ENCODE measurements at places on chromosomes 2 and 18. TPM values are rescaled to one million over a fixed set of nuclear protein-coding genes. Genes with fewer than 3 reads are reported as not detected.

The SCYGR4 gene
- total RNA-seq = not detected

The GPR75 gene
- 4.7 TPM for total RNA-seq

The ACMSD gene
- total RNA-seq = not detected

The PRSS56 gene
- 52.4 TPM for total RNA-seq

The STAT4 gene
- total RNA-seq = 1.0 TPM

The REG3G gene
- total RNA-seq = not detected

The ITGB6 gene
- not detected for total RNA-seq

The RAD51AP2 gene
- total RNA-seq = 0.16 TPM

The ANKZF1 gene
- 36.4 TPM for total RNA-seq

The CPO gene
- 0.47 TPM for total RNA-seq

- no peak for DNase-seq
These were observed 59.8 kb downstream of the MEIS1 start for GRCh38 chr2:66494708-66495107.

- no peak for DNase-seq
These were observed 99.9 kb upstream of the FN1 start for GRCh38 chr2:215535741-215536140.

DNA sequence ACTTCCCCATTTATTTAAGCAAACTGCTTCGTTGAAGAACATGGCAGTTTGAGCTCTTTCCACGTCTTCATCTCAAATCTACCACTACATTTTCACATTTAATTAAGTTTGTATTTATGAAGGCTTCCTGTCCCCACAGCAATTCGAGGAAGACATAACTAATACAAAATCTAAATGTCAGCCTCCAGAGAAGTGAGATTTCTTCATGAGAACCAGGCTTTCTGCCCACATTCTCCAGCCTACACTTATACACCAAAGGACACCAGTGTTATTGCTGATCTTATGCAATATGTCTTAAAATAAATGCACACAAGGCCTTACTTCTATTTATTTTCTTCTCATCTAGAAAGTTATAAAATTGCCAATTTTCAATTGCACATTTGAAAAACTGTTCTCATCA lies 1209.3 kb upstream of the FAM98A start:
- no peak for DNase-seq

DNA sequence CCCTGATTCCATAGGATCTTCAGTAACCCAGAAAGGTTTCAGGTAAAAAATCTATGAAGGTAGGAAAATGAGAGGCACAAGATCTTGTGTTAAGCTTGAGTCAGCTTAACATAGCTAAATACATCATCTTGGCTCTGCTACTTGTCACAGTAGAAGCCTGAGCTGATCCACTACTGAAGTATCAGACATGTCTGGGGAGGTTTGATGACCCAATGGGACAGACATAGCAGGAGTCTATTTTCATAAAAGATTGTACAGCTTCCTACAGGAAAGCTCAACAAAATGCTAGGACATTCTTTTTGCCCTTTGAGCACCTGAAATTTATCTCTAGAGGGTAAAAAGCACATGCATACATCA lies 84.3 kb upstream of the FSHR start:
- no peak for DNase-seq

- no peak for DNase-seq
These were observed 140.9 kb upstream of the B3GNT2 start for GRCh38 chr2:62054916-62055450.

GRCh38 chr18:63617049-63617914 lies 26.8 kb downstream of the SERPINB4 start:
- DNase-seq = no peak

DNA sequence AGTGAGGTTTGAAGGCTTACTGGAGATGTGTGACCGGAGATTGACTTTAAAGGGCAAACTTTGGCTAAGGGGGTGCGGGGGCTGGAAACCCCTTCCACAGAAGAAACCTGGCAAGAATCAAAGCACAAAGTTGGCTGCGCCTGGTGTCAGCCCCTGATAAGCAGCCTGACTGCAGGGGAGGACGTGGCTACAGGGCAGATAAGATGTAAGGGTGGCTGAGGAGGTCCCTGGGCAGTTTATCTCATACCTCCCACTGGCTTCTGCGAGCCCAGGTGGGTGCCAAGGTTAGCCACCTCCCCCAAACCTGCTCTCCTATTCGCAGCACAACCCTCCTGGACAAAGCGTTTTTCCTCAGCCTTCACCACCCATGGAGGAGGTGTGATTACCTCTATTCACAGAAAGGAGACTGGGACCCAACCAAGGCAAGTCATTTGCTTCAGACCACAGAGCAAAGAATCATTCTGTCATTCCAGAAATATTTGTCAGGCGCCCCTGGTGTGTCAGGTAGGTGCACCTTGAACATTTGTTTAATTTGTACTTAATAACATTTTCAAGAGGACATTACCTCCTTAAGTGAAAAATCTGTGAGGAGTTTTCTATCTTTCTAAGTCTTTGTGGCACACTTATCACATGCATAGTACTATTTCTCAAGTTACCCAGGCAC lies 73.1 kb upstream of the IL1R1 start:
- DNase-seq = no peak

DNA sequence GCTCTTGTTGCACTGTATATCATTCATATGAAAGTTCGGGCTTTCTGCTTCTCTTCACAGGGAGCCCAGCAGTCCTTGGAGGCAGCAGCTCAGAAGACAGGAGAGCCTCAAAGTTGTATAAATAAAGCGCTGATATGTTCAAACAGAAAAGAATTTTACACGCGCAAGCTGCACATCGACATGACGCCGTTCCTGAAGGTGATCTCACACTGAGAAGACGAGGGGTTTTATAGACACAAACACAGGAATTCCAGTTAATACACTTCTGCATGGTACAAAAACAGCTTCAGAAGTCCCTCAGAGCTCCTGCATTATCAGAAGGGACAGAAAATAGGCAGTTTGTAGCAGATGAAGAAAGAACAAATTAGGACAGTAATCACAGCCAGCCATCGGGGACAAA lies 81.6 kb downstream of the KIAA2012 start:
- DNase-seq = no peak

DNA sequence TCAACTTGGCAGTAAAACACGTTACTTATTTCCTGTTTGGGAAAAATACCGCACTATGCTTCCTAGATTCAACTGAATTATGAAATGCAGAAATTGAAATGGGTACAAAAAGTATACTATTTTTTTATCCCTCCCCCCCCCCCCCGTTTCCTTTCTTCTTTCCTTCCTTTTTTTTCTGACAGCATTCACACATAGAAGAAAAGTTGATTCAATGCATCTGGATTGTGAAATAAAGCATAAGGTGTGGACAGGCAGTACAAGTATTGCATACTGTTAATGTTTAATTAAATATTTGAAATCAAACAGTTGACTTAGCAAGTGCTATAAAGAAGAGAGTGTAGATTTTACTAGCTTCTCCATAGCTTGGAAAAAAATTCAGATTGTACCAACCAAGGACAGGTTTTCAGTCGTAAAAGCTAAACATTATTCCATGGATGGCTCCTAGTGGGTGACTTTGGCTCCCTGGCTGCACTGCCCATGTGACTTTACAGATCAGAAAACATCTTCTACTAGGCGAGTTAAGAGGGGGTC lies 21.6 kb upstream of the AGFG1 start:
- no peak for DNase-seq

- no peak for DNase-seq
These were observed 249.6 kb upstream of the LRP1B start for GRCh38 chr2:142380372-142380771.

DNA sequence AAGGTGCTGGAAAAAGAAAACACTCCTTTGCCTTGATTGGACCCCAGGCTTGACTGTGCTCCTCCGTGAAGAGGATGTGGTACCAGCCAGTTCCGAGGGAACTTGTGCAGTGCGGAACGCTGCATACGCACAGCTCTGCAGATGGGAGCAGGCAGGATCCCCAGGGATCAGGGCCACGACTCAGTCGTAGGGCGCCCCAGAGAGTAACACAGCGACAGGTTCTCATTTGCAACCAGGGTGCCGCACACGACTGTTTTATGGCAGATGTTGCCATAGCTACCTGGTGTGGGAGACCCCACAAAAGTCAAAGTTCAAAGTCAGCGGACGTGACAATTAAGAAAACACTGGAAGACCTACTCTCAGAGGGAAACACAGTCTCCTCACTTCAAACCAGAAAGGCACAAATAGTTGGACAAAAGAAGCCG lies 779 bp downstream of the MALL start:
- no peak for DNase-seq

DNA sequence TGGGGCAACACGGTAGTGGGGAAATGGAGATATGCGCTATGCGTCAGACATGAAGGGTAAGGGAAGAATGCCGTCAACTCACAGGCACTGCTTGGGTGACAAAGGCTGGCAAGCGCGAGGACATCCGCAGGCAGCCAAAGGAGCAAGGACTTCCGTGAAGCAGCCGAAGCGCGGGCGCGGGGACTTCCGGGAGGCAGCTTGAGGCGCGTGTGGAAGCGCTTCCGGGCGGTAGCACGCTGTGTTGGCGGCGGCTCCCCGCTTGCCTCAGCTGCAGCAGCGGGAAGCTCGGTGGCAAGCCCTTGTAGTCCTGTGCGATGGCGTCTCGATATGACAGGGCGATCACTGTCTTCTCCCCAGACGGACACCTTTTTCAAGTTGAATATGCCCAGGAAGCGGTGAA lies at the start of gene PSMA8:
PSMA8 (plus strand) TSS at position 218 of the 400 bp plus-strand sequence; CDS start at position 315, 97 bp downstream.
- DNase-seq = no peak

DNA sequence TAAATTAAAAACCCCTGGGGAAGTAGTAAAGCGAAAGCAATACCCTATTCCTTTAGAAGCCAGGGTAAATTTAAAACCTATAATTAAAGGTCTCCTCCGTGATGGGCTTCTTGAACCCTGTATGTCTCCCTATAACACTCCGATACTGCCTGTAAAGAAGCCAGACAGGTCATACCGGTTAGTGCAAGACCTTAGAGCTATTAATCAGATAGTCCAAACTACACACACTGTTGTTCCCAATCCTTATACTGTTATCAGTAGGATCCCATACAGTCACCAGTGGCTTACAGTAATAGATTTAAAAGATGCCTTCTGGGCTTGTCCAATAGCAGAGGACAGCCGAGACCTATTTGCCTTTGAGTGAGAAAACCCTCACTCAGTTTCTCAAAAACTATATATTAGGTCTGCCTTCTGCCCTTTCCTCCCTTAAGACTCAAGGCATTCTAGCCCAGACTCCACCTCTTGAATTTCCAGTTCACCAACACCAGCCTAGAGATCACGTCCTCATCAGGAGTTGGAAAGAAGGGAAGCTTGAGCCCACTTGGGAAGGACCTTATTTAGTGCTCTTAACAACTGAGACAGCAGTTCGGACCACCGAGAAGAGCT lies 12.4 kb upstream of the SAP130 start:
- no peak for DNase-seq

GRCh38 chr18:79680100-79680879 lies 687 bp downstream of the CTDP1 start:
- no peak for DNase-seq

GRCh38 chr18:62080172-62080900 lies 106.5 kb downstream of the PIGN start:
- DNase-seq = no peak

GRCh38 chr2:238912916-238913875 lies 65.3 kb downstream of the TWIST2 start:
- no peak for DNase-seq

GRCh38 chr2:96111257-96111640 lies 5.1 kb downstream of the ADRA2B start:
- DNase-seq = no peak

DNA sequence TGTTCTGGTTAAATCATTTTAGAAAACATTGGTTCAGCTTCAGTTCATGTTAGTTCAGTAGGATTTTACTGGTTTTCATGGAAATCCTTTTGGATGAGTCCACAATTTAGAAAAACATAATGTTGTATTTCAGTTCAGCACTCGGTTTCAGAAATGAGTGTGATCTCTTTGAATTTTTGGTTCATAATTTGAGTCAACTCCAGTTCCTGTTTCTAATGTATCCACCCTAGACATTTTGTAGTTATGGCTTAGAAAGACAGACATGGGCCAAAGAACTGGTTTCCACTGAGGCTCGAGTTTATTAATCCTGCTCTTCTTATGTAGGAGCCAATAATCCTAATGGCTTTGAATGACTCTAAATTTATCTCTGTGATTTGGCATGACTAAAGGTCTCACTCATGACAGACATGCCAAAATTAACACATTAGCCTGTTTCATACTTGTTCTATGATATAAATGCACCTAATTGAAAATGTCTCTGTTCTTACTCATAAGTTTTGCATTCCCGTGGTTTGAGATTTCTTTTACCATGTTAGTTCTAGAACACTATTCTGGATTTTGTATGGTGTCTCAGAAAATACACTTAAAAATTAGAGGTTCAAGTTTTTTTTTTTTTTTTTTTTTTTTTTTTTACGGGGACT lies 82.3 kb upstream of the SPRED2 start:
- DNase-seq = no peak

GRCh38 chr2:45806563-45807358 lies 155.3 kb downstream of the PRKCE start:
- DNase-seq = no peak

GRCh38 chr2:216632952-216633615 lies at the start of gene IGFBP2:
Gene IGFBP2, plus strand, starts transcription at chr2:216633420. Its CDS starts 104 bp downstream, at chr2:216633524.
- DNase-seq = peak; percentile 67

DNA sequence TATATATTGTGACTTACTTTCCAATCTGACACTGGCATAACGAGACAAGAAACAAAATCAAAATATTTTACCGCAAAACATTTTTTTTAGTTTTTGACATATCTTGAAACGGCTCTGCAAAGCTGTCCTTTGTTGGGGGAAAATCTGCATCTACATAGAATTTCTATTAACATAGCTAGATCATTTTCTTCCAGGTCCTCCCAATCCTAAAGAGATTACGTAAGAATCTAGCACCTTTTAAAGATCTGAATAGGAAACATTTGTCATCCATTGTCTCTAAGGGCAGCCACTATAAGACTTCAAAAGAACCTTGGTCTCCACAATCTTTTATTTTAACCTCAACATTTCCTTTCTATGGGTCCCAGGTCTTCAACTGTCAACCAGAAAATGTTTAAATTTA lies 1.2 kb upstream of the MFF start:
- no peak for DNase-seq

GRCh38 chr2:71786291-71787107 lies 333.1 kb downstream of the DYSF start:
- no peak for DNase-seq

DNA sequence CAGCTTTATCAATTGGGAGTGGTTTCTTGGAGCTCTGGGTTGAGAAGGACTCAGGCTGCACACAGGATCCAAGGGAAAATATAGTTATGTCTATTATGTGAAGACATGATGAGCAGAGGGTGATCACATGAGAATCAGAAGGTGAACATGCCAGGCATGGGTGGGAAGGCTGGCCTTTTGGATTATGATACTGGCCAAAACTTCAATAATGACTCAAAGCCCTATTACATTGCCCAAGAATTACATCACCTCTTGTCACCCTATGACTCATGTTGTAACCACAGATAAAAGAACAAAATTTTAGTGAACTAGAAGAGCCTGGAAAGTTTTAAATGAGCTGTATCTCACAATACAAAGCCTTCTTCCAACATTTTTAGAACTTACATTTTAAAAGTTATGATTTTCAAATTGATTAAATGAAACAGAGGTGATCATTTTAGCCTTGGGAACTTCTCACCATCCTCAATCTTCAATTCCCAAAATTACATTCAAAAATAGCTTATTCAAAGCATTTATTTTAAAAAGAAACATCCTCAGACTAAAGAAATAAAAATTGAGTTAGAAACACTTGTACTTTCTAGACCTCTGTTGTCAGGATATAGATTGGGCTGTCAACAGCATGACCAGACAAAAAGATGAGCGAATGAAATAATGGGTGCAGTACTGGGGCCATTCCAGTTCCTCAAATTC lies 428.3 kb downstream of the MBD2 start:
- no peak for DNase-seq
